ENCODE measurements at places on chromosomes 3 and 15.

GRCh38 chr3:185631108-185631507 lies 45.0 kb downstream of the SENP2 start:
- DNase-seq: no peak

DNA sequence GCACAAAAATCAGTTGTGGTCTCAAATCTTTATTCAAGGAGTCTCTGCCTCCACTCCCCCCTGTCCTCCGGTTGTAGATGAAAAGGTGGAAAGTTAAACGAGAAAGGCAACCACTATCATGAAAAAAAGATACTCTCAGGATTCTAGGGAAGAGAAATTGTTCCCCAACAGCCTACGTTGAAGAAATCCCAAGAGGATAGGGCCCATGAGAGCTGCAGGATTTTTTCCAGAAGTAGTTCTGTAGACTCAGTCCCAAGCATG lies 14.3 kb downstream of the ZIC1 start:
- no peak for DNase-seq

DNA sequence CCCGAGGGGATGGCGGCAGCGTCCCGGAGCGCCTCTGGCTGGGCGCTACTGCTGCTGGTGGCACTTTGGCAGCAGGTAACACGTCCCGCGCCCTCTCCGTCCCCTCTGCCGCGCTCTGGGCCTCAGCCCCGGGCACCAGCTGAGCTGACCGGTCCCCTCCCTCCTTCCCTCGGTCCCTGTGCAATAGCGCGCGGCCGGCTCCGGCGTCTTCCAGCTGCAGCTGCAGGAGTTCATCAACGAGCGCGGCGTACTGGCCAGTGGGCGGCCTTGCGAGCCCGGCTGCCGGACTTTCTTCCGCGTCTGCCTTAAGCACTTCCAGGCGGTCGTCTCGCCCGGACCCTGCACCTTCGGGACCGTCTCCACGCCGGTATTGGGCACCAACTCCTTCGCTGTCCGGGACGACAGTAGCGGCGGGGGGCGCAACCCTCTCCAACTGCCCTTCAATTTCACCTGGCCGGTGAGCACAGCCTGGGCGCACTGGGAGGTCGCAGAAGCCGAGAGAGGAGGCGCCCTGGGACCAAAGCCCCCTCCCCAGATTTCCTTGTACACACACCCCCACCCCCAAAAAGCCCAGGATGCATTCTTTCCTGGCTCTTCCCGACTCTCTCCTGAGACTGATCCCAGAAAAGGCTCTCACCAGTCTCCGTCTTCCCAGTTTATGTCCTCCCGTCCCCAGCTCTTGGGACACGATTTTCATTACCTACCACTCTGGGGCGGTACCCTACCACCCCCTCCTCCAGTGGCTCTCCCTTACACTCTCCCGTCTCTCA lies 705 bp downstream of the DLL4 start:
- DNase-seq: no peak

GRCh38 chr3:37511463-37511920 lies 337.1 kb upstream of the LRRFIP2 start:
- no peak for DNase-seq

DNA sequence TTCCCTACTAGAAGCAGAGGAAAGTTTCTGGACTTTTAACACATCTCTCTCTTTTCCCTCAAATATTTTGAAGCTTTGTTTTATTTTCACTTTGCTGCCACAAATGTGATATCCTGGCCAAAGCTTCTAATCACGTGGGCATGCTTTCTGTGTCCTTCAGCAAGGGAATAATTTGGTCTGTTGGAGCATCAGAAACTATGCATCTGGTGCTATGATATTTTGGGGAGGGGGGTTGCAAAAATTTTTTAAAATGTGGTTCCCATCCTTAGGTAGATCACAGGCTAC lies 254.2 kb downstream of the GAP43 start:
- DNase-seq: no peak

DNA sequence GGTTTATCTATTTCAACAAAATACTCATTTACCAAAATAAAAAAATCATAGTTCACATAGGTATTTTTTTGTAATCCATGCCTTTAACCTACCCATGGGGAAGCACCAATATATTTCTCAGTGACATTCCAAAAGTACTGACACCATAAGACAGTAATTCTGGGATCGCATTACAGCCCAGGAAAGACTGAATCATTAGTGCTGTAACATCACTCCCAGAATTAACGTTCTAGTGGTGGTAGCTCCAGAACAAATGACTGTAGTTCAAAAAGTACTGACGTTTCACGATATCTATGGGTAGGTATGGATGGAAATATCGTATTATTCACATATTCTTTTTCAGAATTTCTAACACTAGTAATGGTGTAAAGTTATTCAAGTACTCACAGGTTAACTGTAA lies 54.3 kb upstream of the NEK10 start:
- DNase-seq: no peak

GRCh38 chr3:70501561-70501960 lies 189.1 kb upstream of the MDFIC2 start:
- no peak for DNase-seq

- DNase-seq: no peak
Measured at GRCh38 chr3:117681619-117682018, 972.0 kb downstream of the TUSC7 start.

- DNase-seq: no peak
Measured at GRCh38 chr3:15246186-15246585, 40.1 kb downstream of the CAPN7 start.

GRCh38 chr3:119195911-119196310 lies 22.5 kb downstream of the UPK1B start:
- DNase-seq: no peak

DNA sequence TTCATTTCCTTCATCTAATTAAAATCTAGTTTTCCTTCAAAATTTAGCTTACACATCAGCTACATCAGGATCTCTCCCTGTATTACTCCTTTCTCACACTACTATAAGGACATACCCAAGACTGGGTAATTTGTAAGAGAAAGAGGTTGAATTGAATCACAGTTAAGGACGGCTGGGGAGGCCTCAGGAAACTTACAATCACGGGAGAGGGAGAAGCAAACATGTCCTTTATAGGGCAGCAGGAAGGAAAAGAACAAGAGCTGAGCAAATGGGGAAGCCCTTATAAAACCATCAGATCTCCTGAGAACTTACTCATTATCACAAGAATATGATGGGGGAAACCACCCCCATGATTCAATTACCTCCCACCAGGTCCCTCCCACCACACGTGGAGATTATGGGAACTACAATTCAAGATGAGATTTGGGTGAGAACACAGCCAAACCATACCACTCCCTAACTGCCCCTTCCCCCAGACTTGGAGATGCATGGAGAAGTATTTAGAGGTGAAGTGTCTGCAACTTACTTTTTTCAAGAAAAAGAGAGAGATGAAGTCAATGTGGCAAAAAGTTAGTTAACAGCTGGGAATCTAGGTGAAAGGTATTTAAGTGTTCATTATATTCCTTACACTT lies 21.3 kb downstream of the PRTG start:
- DNase-seq: no peak

- DNase-seq: no peak
Measured at GRCh38 chr3:38018296-38019266, 10.9 kb downstream of the PLCD1 start.

- DNase-seq: no peak
Measured at GRCh38 chr15:54567408-54568035, 589.3 kb downstream of the UNC13C start.
